ENCODE measurements at places on chromosomes 6 and 20.

DNA sequence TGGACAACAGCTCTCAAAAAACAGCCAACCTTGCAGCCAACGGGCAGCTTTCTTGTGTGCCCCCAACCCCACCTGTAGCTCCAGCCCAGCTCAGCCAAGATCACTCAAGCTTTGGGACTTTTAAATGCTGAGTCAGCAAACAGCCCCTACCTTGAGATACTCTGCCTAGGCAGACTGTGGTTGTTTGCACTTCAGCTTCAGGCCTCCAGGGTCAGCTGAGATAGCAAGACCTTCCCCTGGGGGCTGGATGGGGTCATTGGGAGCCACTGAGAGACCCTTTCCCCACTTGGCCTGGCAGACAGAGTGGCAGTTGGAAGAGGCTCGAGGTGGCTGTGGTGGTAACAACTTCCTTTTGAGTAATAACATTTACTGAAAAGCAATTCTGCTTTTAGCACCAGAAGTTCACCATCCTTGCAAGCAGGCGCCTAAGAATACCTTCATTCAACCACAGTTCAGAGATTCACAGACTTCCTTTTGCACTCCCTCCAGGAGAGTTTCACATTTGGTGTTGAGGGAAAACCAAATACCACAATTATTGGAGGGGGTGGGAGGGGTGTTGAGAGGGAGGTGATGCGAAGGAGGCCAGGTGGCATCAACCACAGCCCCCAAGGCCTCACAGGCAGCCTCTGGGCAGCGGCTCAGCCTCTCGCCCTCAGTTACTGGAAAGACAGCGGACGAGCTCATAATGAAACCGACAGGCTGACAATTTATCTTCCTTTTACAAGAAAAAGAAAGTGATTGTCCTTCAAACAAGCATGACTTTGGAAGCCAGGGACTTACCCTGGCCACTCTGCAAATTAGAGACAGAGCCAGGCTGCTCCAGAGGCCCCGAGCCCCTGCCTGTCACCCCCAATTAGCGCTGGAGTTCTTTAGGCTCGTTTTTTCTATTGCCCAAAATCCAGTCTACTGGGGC, 148.1 kb downstream of the CEBPB start:
- peak; percentile 85 for DNase-seq

GRCh38 chr6:160121981-160122380, 366 bp downstream of the SLC22A1 start:
- no peak for DNase-seq

DNA sequence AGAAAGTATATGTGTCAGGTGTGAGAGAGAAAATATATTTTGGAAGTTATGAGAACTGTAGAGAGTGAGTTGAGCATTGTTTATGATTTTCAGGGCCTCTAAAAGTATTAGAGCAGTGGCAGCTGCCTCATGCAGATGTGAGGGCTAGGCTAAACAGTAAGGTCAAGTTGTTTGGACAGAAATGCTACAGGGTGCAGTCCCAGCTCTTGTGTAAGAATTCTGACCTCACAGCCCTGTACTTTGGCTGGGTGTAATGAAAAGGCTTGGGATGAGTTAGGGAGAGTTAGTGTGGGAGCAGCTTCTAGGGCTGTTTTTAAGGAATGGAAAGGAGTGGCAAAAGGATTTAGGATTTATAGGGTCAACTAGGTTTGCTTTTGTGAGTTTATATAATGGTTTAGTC, 764.8 kb upstream of the ADGRB3 start:
- DNase-seq: no peak

DNA sequence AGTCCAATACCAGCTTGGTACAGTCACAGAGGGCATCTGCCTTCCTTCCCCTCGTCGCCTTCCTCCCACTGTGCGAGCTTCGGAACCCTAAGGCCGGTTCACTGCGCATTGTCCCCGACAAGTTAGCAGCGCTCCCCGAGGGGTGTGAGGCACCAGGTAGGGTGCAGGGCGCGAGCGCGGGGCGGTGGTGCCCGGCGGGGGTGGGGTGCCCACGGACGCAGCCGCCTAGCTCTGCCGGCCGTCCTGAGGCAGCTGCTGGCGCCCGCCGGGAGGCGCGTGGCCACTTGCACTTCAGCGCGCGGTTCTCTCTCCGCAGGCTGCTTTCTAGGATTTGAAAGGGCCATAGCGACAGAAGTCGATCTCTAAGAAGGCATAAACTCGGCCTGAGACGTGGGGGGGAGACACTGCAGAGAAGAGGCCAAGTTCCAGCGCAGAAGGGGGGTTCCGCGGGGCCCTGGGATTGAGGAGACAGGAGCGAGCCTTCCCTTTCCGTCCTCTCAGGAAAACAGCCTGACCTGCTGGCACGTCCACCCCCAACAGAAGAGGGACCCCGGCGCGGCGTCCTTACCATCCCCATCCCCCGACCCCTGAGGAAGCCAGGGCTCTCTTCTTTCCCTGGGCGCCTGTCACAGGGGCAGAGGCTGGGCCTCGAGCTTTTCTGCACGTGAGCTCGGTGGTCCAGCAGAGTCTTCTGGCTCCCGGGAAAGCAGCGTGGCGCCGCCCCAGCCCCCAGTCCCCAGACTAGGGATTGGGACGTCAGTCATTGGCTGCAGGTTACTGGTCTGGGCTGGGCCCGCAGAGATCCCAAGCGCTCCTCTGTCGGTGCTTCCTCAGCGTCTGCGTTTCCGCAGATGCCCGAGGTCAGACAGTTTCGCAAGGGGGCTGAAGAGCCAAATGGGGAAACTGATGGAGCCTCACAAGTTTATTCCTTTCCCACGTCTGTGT, 15.6 kb upstream of the PRDM13 start:
- no peak for DNase-seq

DNA sequence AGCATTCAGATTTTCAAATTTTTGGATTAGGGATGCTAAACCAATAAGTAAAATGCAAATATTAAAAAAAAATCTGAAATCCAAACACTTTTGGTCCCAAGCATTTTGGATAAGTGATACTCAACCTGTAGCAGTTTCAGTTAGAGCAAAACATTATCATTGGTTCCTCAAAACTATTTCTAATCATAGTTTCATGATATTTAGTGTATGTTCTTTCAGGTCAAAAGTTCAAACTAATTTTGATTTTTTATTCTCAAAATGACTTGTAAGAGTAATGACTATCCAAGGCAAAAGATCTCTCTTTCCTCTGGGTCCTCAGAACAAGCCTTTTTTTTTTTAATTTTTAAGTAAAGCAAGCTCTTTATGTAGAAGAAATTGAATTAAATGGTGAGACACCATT, 64.0 kb upstream of the TFB1M start:
- no peak for DNase-seq

GRCh38 chr6:34316431-34317171, 67.8 kb upstream of the SMIM29 start:
- DNase-seq: no peak

GRCh38 chr6:54112151-54112650, 958 bp downstream of the MLIP start:
- no peak for DNase-seq

DNA sequence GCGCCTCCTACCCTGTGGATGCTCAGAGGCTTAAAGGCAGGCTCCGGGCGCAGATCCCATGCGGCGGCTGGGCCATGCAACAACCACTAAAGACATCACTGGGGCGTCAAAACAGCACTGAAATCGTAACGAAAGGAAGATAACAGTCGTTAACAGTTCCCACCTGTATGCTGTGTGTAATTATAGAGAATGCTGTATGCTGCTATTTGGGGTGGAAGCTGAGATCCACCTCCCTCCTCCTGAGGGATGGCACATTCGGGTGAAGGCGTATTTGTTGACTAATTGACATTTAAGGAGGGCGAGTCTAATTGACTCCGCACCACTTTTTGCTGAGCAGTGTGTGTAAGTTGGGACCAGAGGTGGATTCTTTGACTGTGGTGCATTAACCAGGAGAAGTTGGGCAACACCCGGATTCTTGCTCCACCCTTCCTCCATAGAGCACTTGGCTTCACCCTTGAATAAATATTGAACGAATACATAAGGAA, 687 bp downstream of the SLC35A1 start:
- DNase-seq: no peak

GRCh38 chr6:13226071-13226470, 102.3 kb downstream of the TBC1D7 start:
- DNase-seq: no peak

DNA sequence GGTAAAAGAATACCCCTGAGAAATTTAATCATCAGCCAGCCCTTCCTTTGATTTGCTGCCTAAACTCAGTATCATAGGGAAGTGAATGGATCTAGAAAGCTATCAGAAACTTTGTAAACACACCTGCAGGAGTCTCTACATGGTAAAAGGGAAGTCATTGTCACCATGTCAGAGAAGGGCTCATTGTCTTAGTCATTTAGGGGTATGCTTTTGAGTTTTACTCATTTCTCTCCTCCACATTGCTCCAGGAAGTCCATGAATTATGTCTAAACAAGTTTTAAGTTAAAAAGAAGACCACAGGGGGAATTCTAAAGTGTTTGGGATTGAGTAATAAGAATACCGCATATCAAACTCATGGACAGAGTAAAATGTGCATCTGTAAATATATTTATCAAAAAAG, 2.5 kb downstream of the SLC17A1 start:
- DNase-seq: no peak

- DNase-seq: no peak
Observed at GRCh38 chr6:45661661-45662060, 283.9 kb upstream of the SUPT3H start.

DNA sequence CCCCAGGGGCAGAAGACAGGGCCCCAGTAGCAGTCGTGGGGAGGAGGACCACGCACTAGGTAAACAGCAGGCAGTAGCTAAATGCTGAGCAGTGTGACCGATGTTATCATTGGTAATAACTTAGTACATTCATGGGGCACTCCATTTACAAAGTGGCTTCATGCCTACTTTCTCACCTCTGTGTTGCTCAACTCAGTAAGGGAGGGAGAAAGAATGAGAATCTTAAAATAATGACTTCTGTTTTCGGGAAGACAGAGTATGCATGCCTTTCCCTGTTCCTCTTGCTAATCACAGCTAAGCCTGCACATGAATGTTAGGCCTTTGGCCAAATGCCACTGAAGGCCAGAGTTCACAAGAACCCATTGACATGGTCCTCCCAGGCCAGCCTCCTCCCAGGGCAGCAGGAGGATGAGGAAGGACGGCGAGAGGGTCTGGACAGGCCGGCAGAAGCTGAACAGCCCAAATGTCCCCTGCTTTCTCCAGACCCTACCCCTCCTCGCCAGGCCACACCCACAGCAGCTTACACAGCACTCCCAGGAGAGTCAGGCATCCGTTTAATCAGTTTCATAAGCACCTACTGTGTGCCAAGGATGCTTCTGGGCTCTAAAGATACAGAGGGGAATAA, 183.4 kb downstream of the ANKRD60 start:
- DNase-seq: peak; percentile 17

DNA sequence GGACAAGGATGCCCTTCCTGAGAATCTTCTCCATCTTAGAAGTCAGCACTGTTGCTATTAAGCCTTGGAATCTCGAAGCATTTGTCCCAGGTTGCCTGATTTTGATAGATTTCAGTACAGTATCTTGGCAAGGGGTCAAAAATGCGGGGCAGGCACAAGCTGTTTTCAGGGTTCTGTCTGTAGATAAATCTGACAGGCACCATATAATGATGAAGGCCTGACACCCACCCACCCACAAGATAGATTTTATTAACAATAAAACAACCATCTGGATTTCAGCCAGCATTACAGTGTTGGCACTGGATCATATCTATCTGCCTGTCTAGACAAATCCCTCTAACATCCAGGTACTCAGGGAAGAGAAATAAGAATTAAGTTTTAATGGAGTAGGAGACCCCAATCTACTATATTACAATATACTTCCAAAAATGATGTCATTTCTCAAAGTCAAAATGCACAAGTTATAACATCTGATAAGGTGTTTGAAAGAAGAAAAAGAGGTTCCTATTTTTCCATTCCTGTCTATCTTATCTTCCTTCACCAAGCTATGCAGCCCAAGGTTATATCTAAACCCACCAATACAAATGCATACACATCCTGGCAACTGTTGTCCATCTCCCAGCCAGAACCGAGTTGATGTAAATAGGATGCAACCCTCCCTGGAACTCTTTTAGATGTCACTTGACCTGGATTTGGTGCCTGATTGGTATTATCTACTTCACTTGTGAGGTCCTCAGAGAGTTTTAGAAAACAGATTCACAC, 10.7 kb downstream of the NEDD9 start:
- DNase-seq: no peak

GRCh38 chr6:157272866-157273755, 50.2 kb downstream of the TMEM242 start:
- DNase-seq: no peak

DNA sequence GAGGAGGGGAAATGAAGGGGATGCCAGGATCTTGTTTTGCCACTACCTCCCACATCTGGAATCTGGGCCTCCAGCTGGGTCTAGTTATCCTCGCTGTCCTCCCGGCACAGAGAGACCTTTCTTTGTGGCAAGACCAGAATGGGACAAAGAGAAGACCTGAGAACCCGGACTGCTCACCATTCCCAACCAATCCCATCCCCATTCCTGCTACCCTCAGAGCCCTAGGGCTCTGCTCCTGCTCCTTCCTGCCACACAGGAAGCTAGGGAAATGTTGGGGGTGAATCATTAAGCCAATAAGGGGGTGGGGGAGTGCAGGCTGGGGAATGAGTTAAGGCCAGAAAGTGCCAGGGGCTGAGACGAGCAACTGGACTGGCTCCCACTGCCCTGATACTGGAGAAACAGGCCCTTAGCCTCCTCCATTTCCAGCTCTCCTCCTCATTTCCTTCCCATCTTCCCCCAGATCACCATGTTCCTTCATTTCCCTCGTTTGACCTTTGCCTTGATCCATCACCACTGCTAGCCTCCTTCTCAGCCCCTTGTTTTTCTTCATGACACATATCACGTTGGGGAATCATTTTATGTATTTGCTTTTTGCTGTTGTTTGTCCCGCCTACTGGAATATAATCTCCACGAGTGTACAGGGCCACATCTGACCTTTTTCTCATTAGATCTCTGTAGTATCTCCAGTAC, 4.6 kb upstream of the IER3 start:
- DNase-seq: no peak

- no peak for DNase-seq
Observed at GRCh38 chr6:52538901-52539354, 37.9 kb downstream of the TRAM2 start.

GRCh38 chr6:39865011-39865888, 69.0 kb downstream of the MOCS1 start:
- peak; percentile 90 for DNase-seq

DNA sequence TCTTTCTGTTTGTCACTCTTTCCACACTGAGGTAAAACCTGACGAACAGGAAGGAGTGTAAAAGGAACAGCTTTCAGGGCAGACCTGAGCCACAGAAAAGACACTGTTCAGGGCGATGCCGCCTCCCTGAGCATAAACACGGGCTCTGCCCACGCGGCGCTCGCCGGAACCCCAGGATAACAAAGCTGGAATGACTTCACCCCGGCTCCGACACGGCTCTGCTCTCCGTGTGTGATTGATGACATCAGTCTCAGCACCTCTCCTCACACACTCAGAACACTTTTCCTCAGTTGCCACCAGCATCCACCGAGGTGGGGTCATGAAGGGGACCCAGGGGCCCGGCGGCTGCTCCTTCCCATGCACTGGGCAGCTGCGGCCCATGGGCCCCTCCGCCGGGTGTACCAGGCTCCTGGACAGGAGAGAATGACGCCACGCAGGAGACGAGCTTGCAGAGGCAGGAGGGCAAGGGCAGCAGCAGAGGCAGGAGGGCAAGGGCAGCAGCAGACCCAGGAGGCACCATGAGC, 43.6 kb downstream of the DLL1 start:
- DNase-seq: no peak

All from activated CD8-positive, alpha-beta memory T cell treated with anti-CD3 and anti-CD28 coated beads, Interleukin-2, amount 50 U/mL, for 48 hours (primary cell).